Stimulated activated CD8-positive, alpha-beta memory T cell treated with anti-CD3 and anti-CD28 coated beads, Interleukin-15, amount 100 ng/mL, for 1 hour (primary cell): ENCODE measurements at places on chromosomes 7 and 10.

GRCh38 chr7:2202901-2203765, 29.6 kb downstream of the MAD1L1 start:
- DNase-seq = no peak

GRCh38 chr7:110372685-110373084, 718.2 kb upstream of the LRRN3 start:
- no peak for DNase-seq

GRCh38 chr10:81414038-81414437, 461.0 kb upstream of the NRG3 start:
- no peak for DNase-seq

DNA sequence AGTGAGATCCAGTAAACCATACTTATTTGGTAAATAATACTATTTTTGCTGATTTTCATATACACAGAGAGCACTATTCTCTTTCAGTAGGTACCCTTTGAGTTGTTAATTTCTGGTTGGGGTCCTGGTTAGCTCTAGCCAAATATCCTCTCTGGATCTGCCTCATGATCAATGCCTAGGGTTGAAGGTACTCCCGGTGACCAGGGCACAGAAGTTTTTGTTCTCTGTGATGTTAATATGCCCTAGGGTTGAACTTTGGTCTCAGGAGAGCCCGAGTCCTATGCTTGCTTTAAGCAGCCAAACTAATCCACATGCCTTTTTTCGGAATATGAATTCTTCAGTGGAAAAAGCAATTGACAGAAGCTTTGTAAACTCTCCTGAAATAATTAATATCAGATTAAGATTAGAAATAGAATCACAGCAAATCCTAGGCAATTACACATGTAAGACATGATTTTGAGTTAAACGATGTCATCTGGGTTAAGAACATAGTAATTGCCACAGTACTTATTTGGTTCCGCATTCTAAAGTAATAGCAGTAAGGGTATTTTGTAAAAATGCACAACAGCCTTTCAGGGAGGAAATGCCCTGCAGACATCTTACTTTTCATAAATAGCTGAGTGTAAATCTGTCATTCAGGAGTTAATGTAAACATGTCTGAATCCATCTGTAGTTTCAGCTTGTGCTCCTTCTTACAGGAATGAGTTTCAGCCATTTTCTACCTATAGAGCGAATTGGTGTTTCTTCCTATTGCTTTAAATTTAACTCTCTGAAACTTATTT, 10.1 kb downstream of the CHN2 start:
- no peak for DNase-seq
